Amniotic stem cell (primary cell): ENCODE measurements at places on chromosomes 2 and 18.

DNA sequence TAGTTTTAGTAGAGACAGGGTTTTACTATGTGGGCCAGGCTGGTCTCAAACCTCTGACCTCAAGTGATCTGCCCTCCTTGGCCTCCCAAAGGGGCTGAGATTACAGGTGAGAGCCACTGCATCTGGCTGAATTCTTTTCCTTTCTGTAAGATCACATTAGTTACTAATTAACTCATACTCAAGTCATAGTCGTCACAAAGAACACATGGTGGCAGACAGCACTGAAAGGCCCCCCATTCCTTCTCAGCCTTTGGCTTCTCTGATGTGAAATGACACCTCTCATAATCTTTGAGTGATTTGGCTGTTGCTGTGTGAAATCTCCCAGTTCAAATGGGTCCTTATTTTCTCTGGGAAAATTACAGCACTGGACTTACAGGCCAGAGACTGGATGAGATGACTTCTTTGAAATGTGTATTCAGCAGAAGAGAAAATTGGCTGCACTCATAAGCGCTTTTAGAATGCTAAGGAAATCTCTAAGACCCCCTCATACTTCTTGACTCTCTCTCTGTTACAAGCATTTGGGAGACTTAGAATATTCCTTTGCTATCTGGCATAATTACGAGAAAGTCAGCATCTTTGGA, 764.8 kb downstream of the RNF144A start:
- no peak for DNase-seq

- DNase-seq = peak; percentile 34
Observed at GRCh38 chr18:48022531-48023329, 92.3 kb upstream of the SMAD2 start.

- DNase-seq = no peak
Observed at GRCh38 chr2:8203364-8203763, 478.5 kb upstream of the ID2 start.

- DNase-seq = no peak
Observed at GRCh38 chr18:48885266-48885923, 65.4 kb downstream of the SMAD7 start.

- DNase-seq = no peak
Observed at GRCh38 chr18:23743733-23744333, 54.6 kb downstream of the LAMA3 start.

- DNase-seq = no peak
Observed at GRCh38 chr2:73255007-73255644, 21.0 kb downstream of the CCT7 start.

GRCh38 chr2:157172866-157173578, 84.5 kb upstream of the GALNT5 start:
- DNase-seq = no peak

GRCh38 chr2:27016801-27017325, 15.9 kb upstream of the TMEM214 start:
- peak; percentile 50 for DNase-seq

DNA sequence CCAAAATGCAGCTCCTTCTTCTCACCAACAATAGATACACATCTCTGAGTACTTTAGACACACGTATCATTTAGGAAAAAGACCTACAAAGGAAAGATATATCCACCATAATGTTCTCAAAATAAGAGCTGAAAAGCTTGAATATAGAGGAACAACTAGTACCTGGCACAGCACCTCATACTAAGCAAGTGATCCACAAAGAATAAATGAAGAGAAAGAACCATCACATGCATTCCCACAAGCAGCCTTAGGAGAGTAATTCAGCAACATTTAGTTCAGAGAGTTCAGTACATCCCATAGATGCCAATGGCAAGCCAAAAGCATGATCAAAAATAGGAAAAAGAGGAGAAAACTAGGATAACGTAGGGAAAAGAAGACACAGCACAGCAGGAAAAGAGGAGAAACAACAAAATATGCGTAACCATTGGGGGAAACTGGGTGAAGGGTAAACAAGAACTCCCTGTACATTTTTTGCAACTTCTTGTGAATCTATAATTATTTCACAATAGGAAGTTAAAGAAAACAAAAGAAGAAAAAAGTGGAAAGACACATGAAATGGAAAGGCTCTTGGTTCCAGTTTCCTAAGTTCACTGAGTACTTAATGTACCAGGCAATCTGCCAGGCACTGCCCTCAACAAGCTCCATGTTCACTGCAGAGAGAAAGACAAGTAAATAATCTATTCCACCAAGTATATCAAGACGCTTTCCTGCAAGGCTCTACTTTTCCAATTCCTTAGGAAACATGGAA, 22.3 kb downstream of the CLASP1 start:
- DNase-seq = no peak

DNA sequence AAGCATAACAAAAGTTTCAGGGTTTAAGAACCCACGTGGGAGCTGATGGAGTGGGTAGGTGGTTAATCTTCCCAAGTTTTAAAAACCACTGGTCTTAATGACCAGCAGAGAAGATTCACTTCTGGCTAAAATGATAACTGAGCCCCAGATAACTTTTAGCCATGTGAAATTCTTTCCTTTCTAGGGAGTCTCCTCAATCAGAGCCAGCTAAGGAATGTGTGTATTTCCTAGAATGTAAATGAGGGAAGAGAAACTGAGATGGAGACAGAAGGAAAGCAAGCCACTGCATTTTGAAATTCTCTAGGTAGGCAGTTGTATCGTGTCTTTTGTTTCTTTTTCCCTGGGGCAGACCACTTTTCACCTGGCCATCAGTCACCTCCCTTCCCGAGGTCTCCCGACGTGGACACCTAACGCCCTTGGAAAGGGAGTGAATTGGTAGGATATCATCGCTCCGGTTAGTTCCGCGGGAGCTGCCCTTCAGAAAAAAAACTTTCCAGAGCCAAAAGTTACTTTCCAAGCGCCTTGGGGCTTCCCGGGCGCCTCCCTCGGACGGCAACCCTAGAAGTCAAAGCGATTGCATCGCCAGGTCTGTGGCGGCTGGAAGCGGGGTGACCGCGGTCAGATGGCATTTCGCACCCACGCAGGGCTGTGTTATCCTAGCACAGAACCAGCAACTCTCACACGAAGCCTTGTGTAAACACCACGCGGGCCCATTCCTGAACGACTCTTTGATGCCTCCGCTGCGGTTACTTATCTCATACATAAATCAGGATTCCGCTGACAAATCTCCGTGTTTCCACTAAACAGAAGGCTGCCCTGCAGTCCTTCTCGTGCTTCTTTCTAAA, 1.3 kb downstream of the COLEC12 start:
- peak; percentile 77 for DNase-seq

DNA sequence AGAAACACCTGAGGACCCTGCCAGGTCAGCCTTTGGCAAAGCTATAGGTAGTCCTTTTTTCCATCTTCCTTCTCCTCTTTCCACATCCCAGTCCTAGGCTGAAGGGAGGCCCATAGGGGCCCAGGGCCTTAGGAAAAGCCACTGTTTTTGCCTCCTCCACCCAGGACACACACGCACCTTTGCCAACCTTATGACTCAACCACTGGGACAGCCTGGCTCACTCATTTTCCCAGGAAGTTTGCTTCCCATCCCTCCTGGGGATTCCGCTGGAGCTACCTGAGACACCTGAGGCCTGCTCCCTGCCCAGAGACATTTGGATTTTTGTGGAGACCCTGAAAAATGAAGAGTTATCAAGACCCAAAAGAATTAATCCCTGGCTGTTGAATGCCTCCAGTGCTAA, 273.4 kb upstream of the SIX2 start:
- no peak for DNase-seq

DNA sequence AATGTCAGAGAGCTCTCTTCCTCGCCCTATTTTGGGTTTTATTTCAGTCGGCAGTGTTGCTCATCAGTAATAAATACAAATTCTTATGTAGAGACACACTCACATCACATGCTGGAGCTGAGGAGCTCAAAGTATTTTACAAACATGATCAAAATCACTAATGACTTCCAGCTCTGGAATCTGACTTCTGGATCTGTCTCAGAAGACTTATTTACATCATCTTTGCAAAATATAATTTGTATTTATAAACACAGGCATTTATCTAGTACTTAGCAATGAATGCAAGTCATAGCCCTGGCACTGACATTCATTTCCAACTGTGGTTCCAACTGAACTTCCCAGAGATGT, 327.1 kb downstream of the NCKAP5 start:
- DNase-seq = no peak

- DNase-seq = no peak
Observed at GRCh38 chr18:75003764-75004690, 204.9 kb downstream of the PTGR3 start.

DNA sequence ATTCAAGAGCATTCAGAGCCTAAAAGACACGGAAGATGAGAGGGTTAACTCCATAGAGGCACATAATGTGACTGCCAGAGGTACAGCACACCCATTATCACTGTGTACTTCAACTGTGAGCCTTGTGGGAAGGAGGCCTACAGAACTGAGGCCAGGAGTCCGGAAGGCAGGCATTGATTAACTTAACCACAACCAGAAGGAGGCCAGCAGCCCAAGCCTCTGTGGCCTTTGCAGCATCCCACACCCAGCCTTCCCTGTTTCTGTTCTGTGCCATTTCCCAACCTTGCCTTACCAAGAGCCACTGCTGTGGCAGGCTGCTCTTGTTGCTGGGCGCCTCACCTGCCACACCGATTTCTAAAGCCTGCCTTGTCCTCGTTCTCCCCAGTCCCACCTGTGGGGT, 27.2 kb downstream of the SIGLEC15 start:
- no peak for DNase-seq

GRCh38 chr2:209501579-209501978, 77.7 kb downstream of the MAP2 start:
- DNase-seq = no peak

DNA sequence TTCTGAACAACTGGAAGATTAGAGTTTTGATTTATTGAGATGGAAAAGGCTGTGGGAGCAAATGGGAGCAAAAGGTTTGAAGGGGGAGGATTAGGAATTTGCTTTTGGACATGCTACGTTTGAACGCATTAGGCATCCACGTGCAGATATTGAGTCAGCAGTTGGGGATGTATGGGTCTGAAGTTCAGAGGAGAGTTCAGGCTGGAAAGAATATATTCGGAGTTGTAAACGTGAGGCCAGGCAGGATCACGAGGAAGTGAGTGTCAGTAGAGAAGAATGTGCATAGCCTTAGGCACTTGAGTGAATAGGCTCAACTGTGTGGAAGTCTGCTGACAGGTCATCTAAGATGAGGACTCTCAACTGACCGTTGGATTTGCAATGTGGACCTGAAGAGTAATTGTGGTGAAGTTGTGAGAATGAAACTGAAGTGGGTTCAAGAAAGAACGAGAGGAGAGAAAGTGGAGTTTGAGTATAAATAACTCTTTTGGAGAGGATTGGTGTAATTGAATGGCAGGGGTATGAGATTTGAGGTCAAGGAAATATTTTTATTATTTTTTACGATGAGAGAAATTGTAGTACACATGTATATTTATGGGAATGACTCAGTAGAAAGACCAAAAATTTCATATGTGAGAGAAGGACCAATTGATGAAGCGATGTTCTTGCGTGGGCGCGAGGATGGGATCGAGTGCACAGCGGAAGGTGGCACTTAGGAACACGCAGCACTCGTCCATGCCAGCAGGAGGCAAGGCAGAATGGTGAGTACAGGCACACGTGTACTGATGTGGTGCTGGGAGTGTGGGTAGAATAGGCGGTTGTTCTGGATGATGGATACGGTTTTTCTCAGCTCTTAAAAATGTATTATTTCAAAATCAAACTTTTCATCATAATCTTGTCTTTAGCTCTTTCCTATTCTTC, 40.5 kb upstream of the POLE4 start:
- DNase-seq = peak; percentile 84

GRCh38 chr18:22300665-22301636, 116.8 kb downstream of the CTAGE1 start:
- DNase-seq = no peak

GRCh38 chr18:45910405-45911023, 56.6 kb downstream of the EPG5 start:
- no peak for DNase-seq

- DNase-seq = no peak
Observed at GRCh38 chr2:54595999-54596902, 127.2 kb upstream of the EML6 start.
